ENCODE measurements at places on chromosomes 13 and 19.

- DNase-seq = no peak
These were observed 333.6 kb downstream of the DLEU7 start for GRCh38 chr13:50509771-50510441.

DNA sequence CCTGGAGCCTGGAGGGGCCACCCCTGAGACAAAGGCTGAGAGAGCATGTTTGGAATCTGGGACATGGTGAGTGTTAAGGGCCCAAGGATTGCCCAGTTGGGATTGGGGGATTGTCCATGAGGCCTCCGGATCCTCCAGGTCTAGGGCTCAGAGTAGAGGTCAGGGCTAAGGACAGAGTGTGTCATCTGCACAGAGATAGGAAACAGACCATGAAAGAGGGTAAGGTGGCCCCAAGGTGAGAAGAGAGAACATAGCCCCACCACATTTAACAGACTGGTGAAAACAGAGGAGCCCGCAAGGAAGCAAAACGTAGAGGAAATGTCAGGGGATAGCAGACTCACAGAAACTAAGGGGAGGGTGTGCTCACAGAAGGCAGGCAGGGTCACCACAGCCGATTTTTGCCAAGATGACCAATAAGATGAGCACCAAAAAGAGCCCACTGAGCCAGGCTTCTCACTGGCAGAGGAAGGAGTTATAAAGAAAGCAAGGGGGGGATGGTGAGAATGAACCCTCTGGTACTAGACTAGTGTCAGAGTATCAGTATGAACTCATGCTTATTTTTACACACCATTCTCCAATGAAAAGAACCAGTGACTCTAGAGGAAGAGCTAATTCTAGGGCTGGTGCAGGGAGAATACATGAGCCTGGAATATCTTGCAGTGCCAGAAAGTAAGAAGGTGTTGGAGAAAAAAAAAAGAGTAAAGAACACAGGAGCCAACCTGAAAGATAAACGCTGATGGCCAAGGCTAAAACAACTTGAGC, 17.5 kb downstream of the DYRK1B start:
- DNase-seq = no peak

DNA sequence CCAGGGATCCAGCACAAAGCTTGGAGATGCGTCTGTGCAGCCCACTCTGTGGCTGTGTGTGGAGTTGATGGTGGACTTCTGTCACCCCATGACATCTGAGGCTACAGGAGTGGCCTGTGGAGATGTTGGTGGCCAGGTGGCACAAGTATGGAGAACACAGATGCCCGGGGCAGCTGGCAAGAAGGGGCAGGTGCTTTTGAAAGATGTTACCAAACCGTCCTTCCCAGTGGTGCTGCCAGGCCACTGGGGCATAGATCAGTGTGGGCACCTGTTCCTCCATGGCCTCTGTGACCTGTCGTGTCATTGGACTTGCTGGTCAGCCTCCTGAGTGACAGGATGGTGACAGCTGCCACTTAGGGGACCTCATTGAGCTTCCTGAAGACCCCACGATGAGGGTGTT, 36.2 kb downstream of the KDM4B start:
- DNase-seq = no peak

GRCh38 chr13:60329221-60329923, 67.6 kb upstream of the TDRD3 start:
- DNase-seq = no peak

DNA sequence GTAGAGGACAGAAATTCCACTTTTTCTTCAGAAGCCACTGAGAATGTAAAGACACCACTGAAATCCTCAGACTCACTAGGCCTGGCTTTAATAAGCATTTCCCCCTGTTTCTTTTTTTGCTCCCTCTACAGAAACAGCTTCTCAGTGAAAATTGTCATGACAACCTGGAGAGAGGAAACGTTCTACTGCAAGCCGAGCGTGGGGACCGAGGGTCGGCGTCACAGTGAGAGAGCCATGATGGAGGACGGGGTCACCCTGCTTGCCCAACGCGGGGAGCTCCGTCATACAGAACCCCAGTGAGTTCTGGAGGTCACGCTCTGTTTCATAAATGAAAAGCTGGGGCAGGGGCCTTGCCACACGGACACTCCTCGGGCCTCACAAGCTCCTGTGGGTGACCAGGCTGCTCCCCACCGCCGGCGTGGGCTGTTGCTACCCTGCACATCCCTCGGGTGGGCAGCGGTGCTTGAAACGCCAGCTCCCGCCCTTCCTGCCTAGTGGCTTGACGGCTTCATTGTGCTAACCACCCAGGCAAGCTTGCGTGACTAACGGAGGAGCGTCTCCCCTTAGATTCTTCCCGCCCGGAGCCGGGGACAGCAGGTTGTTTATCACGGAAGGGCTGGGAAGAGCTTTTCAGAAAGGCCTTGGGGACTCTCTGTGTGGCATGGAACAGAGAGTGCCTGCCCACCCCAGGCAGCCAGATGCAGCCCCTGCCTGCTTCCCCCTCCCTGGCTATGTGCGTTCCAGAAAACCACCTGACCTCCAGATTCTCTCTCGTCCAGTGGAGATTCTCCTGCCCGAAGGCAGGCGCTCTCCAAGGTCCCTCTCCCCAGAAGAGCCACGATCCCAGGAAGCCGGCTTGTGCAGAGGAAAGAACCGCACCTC, 153.6 kb downstream of the KATNAL1 start:
- no peak for DNase-seq

GRCh38 chr13:95787356-95788099, 110.6 kb downstream of the DNAJC3 start:
- no peak for DNase-seq

- no peak for DNase-seq
These were observed 44.9 kb downstream of the RCBTB2 start for GRCh38 chr13:48487968-48488367.

DNA sequence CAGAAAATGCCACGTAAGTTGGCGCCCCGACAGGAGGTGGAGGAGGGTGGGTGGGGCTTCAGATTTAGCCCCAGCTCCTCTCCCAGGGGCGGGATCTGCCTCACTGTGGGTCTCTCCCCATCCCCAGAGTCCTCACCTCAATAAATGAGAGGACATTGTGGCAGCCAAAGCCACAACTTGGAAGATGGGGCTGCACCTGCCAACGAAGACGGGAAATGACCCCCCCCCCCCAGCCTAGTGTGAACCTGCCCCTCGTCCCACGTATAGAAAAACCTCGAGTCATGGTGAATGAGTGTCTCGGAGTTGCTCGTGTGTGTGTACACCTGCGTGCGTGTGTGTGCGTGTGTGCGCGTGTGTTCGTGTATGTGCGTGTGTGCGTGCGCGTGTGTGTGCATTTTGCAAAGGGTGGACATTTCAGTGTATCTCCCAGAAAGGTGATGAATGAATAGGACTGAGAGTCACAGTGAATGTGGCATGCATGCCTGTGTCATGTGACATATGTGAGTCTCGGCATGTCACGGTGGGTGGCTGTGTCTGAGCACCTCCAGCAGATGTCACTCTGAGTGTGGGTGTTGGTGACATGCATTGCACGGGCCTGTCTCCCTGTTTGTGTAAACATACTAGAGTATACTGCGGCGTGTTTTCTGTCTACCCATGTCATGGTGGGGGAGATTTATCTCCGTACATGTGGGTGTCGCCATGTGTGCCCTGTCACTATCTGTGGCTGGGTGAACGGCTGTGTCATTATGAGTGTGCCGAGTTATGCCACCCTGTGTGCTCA, 1.5 kb upstream of the TRAPPC5 start:
- no peak for DNase-seq

GRCh38 chr19:18306209-18306887, 16.5 kb downstream of the LSM4 start:
- no peak for DNase-seq

DNA sequence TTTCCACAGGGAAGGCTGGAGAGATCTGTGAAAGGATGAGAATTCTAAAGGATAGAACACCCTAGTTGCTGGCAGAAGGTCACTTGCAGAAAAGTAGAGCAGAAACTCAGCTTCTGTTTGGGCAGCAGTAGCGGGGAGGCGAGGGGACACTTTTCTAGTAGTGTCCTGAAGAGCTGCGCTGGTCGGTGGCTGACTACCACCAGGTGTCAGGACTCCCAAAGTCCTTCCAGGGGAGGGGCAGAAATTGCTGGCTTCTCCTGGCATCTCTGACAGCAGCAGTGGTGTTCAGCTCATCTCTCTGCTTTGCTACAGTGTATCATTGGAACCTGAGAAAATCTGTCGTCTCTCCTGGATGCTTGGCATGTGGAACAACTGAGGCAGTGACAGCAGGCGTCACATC, 120.9 kb downstream of the ZDHHC20 start:
- no peak for DNase-seq

DNA sequence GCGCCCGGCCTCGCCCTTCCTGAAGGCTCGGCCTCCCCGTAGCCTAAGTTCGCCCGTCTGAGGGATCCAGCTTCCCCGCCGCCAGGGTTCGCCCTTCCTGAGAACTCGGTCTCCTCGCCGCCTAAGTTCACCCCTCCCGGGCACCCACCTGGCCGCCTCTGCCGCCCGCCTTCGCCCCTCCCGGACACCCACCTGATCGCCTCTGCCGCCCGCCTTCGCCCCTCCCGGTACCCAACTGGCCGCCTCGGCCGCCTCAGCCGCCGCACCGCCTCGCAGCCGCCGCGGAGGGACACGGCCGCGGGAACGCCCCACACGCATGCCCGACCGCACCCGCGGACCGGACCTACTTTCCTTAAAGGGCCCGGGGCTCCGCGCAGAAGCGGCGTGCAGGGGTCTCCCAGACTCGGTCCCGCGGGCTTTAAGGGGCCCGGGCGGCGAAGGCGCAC, at the start of gene MOB3A:
Gene MOB3A (minus strand): TSS at position 293 of the 446 bp plus-strand sequence. CDS start 17,766 bp downstream, outside the sequence.
- peak; percentile 62 for DNase-seq

DNA sequence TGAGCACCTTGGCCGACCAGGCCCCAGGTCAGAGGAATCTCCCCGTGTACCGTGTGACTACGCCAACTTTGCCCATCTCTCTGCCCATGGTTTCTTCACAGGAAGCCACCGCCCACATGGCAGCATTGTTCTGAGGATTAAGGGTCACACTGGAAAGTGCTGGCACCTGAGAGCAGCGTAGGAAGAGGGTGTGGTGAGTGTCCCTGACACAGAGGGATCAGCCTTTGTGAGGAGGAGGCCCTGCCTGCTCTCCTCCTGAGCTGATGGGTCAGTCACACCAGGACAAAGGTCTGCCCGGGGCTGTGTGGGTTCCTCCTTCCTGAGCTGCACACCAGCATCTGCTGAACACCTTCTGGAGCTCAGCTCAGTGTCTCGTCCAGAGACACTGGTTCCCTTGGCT, 32.2 kb upstream of the SLC15A1 start:
- no peak for DNase-seq
